ENCODE measurements at places on chromosomes 1 and 21.

GRCh38 chr1:21594935-21595897 lies 73.9 kb downstream of the RAP1GAP start:
- DNase-seq = no peak

DNA sequence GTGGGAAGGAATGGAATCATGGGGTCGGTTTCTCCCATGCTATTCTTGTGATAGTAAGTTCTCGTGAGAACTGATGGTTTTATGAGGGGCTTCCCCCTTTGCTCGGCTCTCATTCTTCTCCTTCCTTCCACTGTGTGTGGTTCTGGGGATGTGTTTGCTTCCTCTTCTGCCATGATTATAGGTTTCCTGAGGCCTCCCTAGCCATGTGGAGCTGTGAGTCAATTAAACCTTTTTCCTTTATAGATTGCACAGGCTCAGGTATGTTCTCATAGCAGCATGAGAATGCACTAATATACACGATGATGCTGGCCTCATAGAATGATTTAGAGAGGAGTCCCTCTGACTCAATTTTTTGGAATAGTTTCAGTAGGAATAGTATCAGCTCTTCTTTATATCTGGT lies 195.4 kb upstream of the IVNS1ABP start:
- DNase-seq = no peak

DNA sequence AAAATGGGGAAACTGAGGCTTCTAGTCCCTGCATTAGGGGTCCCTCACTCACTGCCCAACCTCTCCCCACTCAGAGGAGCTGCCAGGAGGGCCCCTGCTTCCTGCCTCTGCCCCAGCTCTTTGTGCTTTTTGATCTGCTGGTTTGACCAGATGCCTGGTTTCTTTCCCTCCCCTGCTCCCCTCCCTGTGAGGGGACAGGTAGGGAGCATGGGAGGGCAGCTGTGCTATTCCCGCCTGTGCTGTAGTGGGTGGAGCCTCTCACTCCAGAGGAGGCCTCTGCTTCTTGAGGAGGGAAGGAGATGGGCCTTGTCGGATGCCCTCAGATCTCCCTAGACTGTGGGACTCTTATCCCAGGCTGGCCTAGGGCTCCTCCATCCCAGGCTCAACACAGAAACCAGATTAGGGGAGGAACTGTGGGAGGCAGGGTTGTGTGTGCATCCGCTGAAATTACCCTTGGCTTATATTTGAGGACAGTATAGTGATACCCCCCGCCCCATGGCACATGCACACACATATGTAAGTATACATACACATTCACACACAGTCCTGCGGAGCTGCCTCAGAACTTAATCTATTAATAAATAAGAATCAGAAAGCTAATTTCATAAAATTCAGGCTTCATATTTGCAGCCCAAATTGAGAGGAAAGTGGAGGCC lies 4.6 kb downstream of the BOLA1 start:
- DNase-seq = no peak

- DNase-seq = no peak
Measured at GRCh38 chr1:172753964-172754363, 95.1 kb downstream of the FASLG start.

DNA sequence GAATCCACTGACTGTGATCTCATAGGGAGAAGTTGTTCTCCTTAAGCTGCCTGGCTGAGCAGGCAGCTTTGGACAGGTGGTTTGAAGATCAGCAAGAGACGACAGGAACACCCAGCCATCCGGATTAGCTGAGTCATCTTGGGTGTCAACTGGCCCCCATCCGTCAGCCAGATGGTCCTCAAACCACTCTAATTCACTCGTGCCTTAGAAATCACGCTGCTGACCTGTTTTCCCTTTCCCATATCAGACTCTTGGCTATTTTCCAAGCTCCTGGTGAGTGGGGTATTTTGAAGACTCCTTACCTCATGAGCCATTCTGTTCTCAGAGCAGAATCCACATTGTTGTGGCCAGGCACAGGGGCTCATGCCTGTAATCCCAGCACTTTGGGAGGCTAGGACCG lies 149.1 kb upstream of the L1TD1 start:
- DNase-seq = no peak

- DNase-seq = no peak
Measured at GRCh38 chr1:246295340-246295739, 211.7 kb downstream of the SMYD3 start.

- no peak for DNase-seq
Measured at GRCh38 chr1:116310180-116310579, 62.9 kb upstream of the ATP1A1 start.

GRCh38 chr1:97901017-97901658 lies 19.7 kb downstream of the DPYD start:
- no peak for DNase-seq

DNA sequence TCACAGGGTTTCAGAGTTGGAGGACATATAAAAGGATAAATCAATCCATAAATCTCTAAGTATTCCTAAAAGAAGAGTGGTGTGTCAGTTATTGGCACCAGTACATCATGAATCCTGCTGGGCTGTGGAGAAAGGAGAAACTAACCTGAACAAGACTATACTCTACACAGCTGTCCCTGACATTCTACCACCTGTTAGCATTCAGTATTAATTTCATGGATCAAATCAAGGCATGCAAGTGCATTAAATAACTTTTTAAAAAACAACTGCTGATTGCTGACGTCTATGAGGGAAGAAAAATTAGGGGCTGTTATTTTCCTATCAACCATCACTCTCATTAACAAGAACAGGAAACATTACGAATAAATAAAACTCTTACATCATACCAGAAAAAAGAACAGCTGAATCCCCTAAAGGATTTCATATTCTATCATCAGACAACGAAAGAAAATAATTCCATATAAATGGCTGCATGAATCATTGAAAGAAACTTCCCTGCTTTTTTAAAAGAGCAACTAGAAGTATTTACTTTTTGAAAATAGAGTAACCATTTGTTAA lies 121.7 kb downstream of the ATF6 start:
- no peak for DNase-seq

DNA sequence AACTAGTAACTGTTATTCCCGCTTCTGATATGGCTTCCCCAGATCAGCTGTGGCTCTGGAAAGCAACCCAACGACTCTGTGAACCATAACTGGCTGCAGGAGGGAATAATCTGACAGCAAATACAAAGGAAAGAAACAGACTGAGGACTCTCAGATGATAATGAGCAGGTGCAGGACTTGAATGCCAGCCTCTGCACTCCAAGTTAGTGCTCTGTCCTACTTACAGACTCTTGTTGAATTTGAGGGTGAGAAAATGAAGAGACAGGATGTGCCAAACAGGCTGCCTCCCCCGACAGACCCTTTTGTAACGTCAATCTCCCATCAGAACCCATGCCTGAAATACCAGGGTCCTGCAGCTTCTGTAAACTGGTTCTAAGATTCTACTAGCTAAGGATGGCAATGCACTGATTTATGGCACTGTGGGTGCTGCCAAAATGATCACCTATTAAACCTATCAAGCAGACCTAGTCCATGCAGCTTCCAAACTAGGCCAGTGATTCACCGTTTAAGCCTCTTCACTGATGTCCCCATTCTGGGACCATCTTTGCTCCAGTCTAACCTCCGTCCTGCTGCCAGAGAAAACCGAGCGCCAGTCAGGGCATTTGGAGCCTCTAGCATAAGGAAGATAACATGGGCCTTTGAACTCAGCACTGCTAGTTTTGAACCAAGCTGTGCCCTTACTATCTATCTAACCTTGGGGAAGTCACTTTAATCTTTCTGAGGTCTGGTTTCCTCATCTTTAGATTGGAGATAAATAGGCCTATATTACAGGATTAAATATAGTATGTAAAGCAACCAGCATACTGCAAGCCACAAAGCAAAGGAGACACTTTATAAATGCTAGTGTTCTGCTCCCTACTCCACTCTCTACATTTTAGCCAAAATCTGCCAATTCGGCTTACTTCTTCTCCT lies 4.8 kb downstream of the MKNK1 start:
- DNase-seq = no peak

DNA sequence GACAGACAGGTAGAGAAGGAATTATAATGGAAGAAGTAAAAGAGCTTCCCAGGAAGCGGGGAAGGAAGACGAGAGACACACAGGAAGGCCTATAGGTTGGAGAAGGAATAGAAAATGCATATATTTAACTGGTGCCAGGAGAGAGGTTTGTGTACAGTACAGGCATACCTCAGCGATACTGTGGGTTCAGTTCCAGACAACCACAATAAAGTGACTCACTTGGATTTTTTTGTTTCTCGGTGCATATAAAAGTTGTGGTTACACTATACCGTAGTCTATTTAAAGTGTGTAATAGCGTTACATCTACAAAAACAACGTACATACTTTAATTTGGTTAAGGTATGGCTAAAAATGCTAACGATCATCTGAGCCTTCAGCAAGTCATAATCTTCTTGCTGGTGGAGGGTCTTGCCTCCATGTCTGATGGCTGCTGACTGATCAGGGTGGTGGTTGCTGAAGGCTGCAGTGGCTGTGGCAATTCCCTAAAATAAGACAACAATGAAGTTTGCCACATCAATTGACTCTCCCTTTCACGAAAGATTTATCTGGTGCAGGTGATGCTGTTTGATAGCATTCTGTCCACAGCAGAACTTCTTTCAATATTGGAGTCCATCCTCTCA lies 16.0 kb downstream of the YARS1 start:
- no peak for DNase-seq

DNA sequence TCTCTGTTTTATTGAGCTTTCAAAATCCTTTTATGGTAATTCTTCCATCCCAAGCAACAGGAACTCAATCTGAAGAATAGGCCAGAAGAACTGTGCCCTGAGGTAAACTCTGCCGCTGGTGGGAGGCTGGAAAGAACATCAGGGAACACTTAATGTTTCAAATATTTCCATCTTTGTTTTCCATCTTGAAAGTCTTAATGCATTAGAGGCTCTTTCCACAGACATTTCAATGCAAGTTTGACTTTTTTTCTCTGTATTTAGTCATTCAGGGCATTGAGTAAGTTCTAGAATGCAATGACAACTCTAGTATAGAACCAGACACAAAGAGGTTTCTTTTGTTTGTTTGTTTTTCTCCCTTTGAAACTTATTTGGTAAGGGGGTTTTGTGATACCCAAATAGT lies 61.5 kb downstream of the KIAA0040 start:
- DNase-seq = no peak

DNA sequence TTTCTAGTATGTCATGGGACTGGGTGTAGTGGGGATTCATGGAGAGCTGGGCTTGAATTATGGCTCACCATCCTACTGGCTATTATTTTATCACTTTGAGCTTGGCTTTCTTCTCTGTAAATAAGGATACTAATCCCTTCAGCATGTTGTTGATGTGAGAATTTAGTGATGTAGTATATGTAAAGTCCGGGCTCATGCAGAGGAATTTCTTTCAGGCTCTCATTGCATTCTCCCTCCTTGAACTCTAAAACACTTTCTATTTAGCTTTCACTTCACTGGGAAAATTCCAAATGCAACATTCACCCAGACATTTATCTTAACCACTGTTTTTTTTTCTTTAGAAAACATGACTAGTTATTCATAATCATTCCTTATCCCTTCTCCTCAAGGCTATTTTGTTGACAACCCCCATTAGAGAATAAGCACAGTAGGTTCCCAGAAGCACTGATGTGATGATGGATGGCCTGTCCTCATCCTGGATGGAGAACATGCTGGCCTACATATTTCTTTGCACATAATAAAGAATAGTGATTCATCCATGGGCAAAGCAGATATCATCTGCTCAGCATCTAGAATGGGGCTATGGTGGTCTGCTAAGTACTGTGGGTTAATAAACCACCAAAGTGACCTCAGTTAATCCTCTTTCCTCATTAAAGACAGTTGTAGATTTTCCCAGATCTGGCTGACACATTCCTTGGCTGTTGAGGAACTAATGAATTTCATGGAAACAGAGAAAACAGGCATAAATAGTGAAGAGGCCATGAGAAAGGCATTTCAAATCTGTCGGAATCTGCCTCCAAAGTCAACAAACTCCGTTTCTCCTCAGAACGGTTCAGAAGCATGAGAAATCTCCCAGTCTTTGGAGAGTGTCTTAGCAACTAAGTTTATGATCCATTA lies 68.0 kb upstream of the CYP2J2 start:
- no peak for DNase-seq

- DNase-seq = no peak
Measured at GRCh38 chr1:98405581-98406074, 255.9 kb upstream of the SNX7 start.

DNA sequence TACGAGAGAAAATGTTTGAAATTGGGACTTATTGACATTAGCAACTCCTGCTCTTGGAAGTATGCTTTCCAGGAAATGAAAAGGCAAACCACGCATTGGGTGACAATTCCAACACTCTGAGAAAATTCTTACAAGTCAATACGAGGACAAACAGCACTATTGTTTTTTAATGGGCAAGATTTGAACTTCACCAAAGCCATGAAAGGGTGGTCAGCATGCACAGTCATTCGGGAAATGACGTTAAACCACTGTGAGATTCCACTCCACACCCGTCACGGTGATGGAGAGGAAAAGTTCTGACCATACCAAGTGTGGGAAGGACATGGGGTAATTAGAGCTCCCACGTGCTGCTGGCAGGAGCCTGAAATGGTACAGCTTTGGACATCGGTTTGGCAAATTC lies 12.2 kb upstream of the PRXL2B start:
- DNase-seq = no peak

GRCh38 chr1:107057197-107058133 lies 991 bp downstream of the PRMT6 start:
- DNase-seq = no peak
